ENCODE measurements at places on chromosomes 16 and 17.

DNA sequence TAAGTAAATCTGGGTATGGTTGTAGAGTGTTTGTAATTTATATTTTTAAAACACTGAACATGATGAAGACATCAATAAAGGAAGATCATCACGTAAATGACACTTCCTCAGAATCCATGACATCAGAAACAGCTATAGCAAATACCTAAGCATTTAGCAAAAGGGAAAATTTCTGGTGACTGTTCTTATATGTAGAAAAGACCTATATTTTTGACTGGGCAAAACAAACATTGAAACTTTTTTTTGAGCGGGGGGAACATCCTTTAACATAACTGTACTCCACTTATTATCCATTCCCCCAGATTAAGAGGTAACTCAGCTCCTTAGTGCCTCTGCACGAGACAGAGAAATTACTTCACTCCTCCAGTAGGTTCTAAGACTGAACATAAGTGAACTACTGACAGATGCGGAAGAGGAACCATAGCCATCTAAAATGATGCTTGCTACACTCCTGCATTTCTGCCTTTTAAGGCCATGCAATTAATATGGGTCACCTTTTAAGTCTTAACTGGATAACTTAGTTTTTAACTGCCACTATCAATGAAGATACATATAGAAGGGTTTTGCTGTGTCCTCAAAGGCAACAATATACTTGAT is 9.4 kb downstream of the CRYBA1 start:
- DNase-seq, result no peak

GRCh38 chr17:2563061-2563460 is 30.4 kb upstream of the PAFAH1B1 start:
- DNase-seq, result no peak

GRCh38 chr17:31919802-31920525 is 16.8 kb upstream of the SUZ12 start:
- DNase-seq, result peak; percentile 31

DNA sequence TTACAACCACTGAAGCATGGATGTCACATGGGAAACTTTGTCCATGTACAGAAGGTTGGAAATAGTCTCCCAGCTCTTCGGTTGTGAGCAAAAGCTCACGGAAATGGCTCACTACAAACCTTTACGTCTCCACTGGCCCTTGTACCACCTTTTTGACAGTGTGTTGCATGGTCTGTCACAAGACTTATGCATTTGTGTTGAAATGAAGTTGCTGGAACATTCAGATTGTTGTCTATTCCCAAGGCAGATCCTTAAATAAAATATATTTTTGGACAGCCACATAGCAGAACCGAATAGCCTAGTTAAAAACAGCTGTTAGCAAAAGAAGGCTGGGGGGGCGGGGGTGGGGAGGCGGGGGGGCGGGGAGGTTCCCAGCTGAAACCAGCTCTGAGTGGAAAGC is 39.2 kb downstream of the KNOP1 start:
- no peak for DNase-seq

DNA sequence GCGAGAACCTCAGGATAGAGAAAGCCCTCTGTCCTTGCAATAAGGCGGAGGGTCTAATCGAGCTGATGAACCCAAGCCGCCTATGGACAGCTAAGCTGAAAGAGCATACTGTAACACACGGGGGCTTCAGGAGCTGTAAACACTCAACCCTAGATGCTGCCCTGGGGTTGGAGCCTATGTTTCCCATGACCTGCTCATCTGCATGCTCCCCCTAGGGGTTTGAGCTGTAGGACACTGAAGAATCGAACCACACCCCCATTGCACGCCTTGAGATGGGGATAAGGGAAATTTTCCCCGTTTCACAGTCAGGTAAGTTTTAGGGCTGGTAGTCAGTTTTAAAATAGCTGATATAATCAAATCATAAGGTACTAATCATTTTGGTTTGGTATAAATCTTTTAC is 675.6 kb upstream of the CDH8 start:
- DNase-seq, result no peak

GRCh38 chr17:2188971-2189630 is 114.5 kb downstream of the SMG6 start:
- DNase-seq, result no peak

- DNase-seq, result no peak
Observed at GRCh38 chr16:67015313-67015731, 13.6 kb upstream of the CBFB start.

DNA sequence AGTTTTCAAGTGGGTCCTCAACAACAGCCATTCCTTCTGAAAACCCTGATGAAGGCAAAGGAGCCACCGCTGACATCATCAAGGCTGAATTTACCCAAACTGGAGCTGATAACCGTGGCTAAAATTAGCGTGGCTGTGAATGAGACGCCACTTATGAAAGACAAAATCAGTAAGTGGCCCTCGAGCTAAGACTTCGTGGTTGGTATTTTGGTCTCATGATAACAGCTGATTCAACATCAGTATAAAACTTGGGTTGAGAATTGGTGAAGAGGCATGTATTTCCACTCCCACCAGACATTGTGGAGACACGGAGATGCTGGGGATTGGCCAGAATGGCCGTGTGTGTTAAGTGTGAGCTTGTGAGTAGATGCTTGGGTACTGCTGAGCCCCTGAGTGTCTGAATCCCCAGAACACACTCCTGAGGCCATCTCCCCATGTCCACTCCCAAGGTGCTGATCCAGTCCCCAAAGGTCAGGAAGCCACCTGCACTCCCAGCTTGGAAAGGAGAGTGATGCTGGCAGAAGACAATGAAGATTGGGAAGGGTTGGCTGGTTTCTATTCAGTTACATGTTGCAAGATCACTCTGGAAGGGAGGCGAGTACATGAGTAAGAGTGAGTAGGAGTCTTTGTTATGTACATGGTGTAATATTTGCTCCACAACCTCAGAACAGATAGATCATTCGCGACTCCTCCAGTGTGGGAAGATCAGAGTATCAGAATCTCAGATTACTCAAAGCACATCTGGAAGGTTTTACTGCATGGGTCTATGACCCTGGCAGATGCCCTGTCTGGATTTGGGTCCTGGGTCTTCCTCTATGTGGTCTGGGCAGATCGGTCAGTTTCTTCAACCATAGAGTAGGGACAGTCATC is 207.7 kb downstream of the HS3ST3A1 start:
- DNase-seq, result no peak
